Mammary epithelial cell (primary cell): ENCODE measurements at places on chromosomes 5 and 9. TPM values are rescaled to one million over a fixed set of nuclear protein-coding genes. Genes with fewer than 3 reads are reported as not detected.

Gene CXCL14
- polyA plus RNA-seq = 0.85 TPM

Gene SUSD3
- polyA plus RNA-seq = 0.11 TPM

Gene SLC4A9
- 0.07 TPM for polyA plus RNA-seq

Gene TAS2R1
- polyA plus RNA-seq = not detected

Gene GRM6
- polyA plus RNA-seq = not detected

Gene IFNK
- not detected for polyA plus RNA-seq

Gene PCDH12
- 0.07 TPM for polyA plus RNA-seq

Gene IARS1
- 67.3 TPM for polyA plus RNA-seq

Gene ABLIM3
- polyA plus RNA-seq = 21.6 TPM

Gene SPATA31E1
- not detected for polyA plus RNA-seq

Gene C9orf43
- 1.0 TPM for polyA plus RNA-seq

Gene SLC25A48
- 0.05 TPM for polyA plus RNA-seq

Gene SLC6A19
- not detected for polyA plus RNA-seq

Gene CDK7
- polyA plus RNA-seq = 36.9 TPM

Gene TSSK1B
- polyA plus RNA-seq = 0.05 TPM

Gene NMUR2
- polyA plus RNA-seq = not detected

Gene HRH2
- polyA plus RNA-seq = 0.01 TPM

Gene PRDM12
- polyA plus RNA-seq = not detected

Gene JAK2
- 1.7 TPM for polyA plus RNA-seq

Gene PIP5K1B
- polyA plus RNA-seq = not detected

Gene PAPPA
- 0.06 TPM for polyA plus RNA-seq

Gene DOK3
- polyA plus RNA-seq = 1.7 TPM

Gene C5
- 0.77 TPM for polyA plus RNA-seq

Gene CDK5RAP2
- polyA plus RNA-seq = 19.8 TPM

Gene CDKN2A
- polyA plus RNA-seq = 50.7 TPM

Gene ORM2
- not detected for polyA plus RNA-seq

Gene HAVCR1
- polyA plus RNA-seq = not detected
